Left hindlimb (tissue), 1 donor: ENCODE measurements at places on chromosomes 3 and 15.
A peak's percentile ranks its signal among the peaks of the same experiment; 100 is the strongest.

- DNase-seq = no peak
Observed at GRCh38 chr3:17025594-17026139, 140.9 kb downstream of the PLCL2 start.

DNA sequence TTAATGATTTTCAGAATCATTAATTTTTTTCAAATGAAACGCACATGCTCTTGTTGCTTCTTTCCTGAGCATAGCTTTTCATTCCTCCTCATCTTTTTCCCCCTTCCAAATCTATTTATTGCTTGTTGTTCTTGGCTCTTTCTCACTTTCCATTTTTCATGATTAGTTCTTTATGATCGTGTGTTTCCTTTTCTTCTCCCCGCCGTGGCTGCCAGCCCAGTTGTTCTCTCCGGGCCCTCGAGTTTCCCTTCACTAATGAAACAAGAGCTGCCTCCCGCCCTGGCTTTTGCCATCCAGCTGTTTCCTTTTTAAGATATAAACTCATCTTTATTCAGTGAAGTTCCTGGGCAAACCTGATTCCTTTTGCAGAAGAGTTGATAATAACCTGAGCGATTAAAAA, 170.2 kb upstream of the NR2F2 start:
- peak; percentile 85 for DNase-seq

DNA sequence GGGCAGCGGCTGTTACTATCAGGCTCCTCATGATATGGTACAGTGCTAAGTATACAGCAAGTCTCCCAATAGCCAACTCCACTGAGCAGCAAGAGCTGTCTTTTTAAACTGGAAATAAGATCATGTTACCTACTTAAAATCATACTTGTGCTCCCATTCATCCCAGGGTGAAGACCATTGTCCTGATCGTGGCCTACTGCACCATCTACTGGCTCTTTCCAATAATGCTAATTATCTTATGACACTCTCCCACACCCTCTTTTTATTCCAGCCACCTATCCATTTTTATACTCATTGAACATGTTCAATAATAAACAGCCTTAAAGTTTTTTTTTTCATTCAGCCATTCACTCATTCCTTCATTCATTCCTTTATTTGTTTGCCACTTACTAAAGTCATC, 117.7 kb downstream of the GBE1 start:
- no peak for DNase-seq

DNA sequence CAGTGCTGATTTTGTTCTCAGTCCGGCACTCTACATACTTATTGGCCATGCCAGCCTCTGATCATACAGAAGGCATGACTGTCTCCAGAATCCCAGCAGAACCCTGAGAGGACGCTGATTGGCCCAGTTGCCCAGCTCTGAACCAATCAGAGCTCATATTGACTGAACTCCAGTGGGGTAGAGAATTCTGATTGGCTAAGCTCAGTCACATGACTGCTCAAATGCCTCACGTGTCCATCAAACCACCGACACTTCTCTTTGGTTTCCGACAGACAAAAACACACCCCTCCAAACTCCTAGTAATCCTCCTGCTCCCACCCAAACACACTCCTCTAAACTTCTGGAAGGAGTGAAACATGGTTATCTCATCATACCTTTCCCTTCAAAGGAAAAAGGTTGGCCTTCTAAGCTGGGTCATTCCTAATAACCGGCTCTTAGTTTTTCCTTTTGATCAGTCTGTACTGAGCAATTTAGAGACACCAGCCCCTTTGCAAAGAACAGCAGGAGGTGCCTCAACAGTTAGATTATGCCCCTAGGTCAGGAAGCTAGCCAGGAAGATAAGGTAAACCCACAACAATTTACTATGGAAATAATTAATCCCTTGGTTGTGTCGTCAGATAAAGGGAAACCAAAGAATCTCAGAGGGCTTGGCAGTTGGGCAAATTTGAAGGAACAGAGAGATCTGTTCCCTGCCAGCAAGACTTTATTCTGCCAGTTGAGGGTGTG, 187.8 kb downstream of the TLE3 start:
- no peak for DNase-seq
